Endothelial cell (in vitro differentiated cells): ENCODE measurements at places on chromosomes 5 and 9.

DNA sequence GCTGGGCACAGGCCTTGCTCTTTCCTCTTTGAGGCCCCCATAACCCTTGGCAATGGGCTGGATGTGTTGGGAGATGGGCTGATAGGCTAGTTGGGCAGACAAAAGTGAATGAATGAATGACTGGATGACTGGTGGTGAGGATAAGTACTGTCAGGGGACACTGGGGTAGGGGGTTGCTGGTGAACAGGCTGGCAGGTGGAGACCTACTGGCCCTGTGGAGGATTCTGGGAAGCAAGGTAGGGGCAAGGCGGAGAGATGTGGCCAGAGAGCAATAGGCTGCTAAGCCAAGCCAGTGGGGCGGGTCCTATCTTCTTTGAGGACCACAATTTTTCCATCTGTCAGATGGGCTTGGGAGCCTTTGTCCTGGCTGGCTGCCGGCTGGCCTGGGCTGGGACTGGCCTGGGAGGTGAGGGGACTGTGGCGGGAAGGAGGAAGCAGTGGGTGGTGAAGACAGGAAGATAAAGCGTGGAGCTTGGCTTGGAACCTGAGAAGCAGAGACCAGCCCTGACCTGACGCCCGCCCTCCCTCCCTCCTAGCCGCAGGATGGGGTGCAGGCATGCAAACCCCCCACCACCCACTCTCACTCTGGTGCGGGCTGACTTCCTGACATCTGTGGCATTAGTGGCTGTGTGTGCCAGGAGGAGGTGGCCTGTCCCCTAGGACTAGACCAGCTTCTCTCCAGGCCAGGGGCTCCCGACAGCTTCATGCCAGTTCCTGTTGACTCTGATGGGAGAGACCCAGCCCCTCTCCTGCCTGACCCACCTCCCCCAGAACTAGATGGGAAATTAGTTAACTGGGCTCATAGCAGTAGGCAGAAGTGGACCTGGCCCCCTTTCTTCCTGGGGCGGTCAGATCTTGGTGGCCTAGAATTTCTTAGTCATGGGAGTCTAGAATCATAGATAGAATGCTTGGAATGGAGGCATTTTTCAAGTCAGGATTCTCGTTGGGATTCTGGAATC lies 9.5 kb downstream of the CXXC5 start:
- DNase-seq: no peak

GRCh38 chr9:135847833-135848232 lies 59.5 kb downstream of the CAMSAP1 start:
- DNase-seq: no peak

DNA sequence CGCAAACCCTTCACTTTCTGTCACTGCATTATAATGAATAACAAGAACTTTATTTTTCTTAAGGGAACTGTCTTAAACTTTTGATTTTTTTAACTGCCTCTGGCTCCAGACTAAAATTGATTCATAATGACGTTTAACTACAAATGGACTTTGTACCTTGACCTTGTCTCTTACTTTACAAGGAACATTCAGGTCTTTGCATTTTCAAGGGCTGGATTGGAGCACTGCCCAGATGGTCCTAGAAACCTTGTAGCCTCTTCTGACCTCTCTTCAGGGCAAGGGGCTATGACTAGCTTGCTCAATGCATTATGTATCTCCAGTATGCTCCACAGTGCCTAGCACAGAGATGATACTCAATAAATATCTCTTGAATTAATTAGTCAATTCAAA lies 612.6 kb upstream of the CLINT1 start:
- no peak for DNase-seq

DNA sequence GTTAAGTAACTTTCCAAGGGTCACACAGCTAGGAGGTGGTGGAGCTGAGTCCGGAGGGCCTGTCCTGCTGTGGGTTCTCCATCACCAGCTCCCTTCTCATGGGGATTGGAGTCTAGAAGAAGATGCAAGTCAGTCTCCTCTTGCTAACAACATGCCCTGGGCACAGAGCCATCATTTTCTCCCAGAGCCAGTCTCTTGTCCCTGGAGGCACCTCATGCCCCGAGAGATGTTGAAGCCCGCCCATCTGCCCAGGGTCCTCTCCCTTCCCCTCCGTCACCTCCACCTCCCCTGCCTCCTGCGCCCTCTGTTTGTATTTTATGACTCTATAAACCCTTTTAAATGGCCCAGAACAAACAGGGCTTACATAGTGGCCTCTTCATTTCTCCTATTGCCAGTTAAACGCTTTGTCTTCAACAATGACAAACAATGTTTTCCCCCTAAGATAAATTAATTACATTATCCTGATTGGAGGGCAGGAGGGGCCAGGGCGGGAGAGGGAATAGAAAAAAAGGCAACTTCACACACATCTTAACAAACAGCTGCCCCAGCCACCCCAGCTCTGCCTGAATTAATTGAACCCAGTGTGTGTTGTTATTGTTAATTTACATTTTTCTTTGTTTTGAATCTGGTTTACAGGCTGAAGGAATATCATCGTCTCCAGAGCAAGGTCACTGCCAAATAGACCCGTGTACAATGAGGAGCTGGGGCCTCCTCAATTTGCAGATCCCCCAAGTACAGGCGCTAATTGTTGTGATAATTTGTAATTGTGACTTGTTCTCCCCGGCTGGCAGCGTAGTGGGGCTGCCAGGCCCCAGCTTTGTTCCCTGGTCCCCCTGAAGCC lies 55.8 kb downstream of the ASS1 start:
- no peak for DNase-seq

DNA sequence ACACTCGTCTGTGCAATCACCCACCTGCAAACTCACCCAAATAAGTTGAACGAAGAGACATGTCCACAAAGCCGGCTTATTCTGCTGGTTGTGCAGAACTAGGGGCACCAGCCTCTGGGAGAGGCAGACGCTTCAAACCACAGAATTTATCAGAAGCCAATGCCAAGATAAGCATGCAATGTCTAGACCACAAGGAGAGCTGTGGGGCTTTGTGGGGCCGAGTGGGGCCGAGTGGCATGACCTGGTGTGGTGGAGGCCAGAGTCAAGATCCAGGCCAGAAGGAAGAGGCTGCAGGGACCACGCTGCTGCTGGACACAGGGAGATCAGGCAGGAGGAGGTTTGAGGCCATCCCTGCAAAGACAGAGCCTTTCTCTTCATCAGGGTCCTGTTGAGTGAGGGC lies 259.0 kb downstream of the IRX2 start:
- no peak for DNase-seq

GRCh38 chr5:141969783-141970771 lies 1.2 kb downstream of the RNF14 start:
- no peak for DNase-seq

DNA sequence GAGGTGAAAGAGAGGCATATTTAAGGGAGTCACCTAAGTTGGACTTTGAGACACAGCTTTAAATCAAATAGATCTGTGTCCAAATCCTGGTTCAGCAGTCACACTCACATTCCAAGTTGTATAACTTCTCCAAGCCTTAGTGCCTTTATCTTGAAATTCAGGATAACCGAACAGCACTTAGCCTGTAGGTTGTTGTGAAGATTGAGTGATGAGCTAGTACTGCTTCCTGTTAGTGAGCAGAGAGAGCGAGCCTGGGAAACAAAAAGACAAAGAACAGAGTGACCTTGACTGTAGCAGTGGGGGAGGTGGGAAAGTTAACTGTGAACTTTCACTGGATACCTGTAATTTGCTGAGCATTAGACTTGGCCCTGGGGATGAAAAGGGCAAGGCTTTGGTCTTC lies 22.4 kb downstream of the MAML1 start:
- no peak for DNase-seq
